ENCODE measurements at places on chromosomes 11 and 22. TPM values are rescaled to one million over a fixed set of nuclear protein-coding genes. Genes with fewer than 3 reads are reported as not detected.

Gene MFRP
- polyA plus RNA-seq: not detected

Gene MOGAT2
- polyA plus RNA-seq: not detected

Gene EIF1AD
- polyA plus RNA-seq: 30.9 TPM

Gene OR6T1
- polyA plus RNA-seq: not detected

Gene ENDOD1
- polyA plus RNA-seq: 15.9 TPM

Gene SLC1A2
- 45.5 TPM for polyA plus RNA-seq

Gene CHADL
- polyA plus RNA-seq: 0.28 TPM

Gene BARX2
- polyA plus RNA-seq: 0.27 TPM

Gene DYNC2H1
- 19.0 TPM for polyA plus RNA-seq

Gene OR2AG1
- polyA plus RNA-seq: 0.15 TPM

Gene SLC43A1
- polyA plus RNA-seq: 1.1 TPM

Gene PANX3
- polyA plus RNA-seq: not detected

Gene ZNF70
- polyA plus RNA-seq: 0.15 TPM

Gene NXPE1
- polyA plus RNA-seq: not detected

Gene TMA7B
- not detected for polyA plus RNA-seq

Gene P4HA3
- 4.2 TPM for polyA plus RNA-seq

Gene OR51A2
- polyA plus RNA-seq: not detected

Gene NAA40
- 0.54 TPM for polyA plus RNA-seq

Gene UCP2
- polyA plus RNA-seq: not detected

Gene CASP12
- not detected for polyA plus RNA-seq

Gene FAM83F
- not detected for polyA plus RNA-seq

Gene PTPN5
- polyA plus RNA-seq: 3.3 TPM

Gene NEFH
- polyA plus RNA-seq: 343 TPM

Gene DGCR6
- polyA plus RNA-seq: 8.0 TPM

Gene KCNK7
- polyA plus RNA-seq: not detected

Gene OR8B4
- not detected for polyA plus RNA-seq

Gene DLG2
- polyA plus RNA-seq: 404 TPM

Gene CD3E
- not detected for polyA plus RNA-seq

Gene IL10RA
- not detected for polyA plus RNA-seq

Gene CLTCL1
- polyA plus RNA-seq: 0.44 TPM

Gene NOX4
- polyA plus RNA-seq: not detected

Gene APOA4
- not detected for polyA plus RNA-seq

Gene RASSF10
- polyA plus RNA-seq: 0.08 TPM

Gene TRIM21
- 2.8 TPM for polyA plus RNA-seq

Gene TSSK2
- not detected for polyA plus RNA-seq

Gene ZNRD2
- polyA plus RNA-seq: 9.2 TPM

Gene STK33
- 6.0 TPM for polyA plus RNA-seq

Gene ART1
- not detected for polyA plus RNA-seq

Gene PPME1
- 34.9 TPM for polyA plus RNA-seq

Gene HEPHL1
- polyA plus RNA-seq: not detected

Gene OVOL1
- polyA plus RNA-seq: not detected

Gene GRIK4
- 8.3 TPM for polyA plus RNA-seq

Gene DBX1
- polyA plus RNA-seq: not detected

Gene RGL4
- polyA plus RNA-seq: not detected

Gene SLC22A6
- not detected for polyA plus RNA-seq

Gene CHCHD10
- 429 TPM for polyA plus RNA-seq

Gene ST14
- not detected for polyA plus RNA-seq

Gene CRYBB3
- polyA plus RNA-seq: not detected

Gene PRR5
- 0.50 TPM for polyA plus RNA-seq
